A673 (cell line): ENCODE measurements at places on chromosomes 13 and 19. TPM values are rescaled to one million over a fixed set of nuclear protein-coding genes. Genes with fewer than 3 reads are reported as not detected.
A peak's percentile ranks its signal among the peaks of the same experiment; 100 is the strongest.

Gene NLRP7
- not detected in 2 replicates for total RNA-seq

Gene NKPD1
- 0.30 and 0.37 TPM in 2 replicates for total RNA-seq

- DNase-seq = no peak
- H3K27me3 ChIP-seq = no peaks in the 10 kb centered on the region
- H3K36me3 ChIP-seq = peaks cover 6% of the 10 kb centered on the region
- no peaks in the 10 kb centered on the region for H3K4me1 ChIP-seq
Measured at GRCh38 chr19:14102102-14102696, 11.6 kb upstream of the SAMD1 start.

DNA sequence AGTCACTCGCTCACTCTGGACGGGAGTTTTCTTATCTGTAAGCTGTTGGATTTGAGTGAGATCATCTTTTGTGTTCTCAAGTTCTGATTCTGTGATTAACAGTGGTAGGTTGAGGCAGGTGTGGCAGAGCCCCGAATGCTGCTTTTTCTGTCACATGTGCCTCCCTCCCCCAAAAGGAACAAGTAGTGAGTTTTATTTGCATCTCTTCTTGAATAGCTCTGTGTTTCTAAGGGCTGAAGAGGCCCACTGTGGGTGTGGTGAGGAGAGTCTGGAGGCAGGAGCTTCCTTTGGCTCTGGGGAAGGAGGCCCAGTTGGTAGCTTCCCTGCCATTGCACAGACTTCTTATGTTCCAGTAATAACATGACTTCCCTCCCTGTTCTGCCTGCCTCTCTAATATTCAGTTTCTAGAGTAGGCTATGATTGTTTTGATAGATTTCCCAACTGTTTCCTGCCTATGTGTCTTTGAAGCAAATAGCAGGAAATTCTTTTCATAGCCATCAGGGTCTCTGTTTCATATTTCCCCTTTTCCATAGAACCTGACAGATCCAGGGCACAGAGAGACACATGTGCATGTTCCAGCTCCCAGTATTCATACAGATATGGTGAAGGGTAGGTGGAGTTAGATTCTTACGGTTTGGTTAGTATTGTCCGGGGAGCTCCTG, 23.9 kb upstream of the CXCL17 start:
- no peaks in the 10 kb centered on the region for H3K27me3 ChIP-seq
- H3K27ac ChIP-seq = no peak overlapping the region
- H3K4me3 ChIP-seq = no peak overlapping the region
- no peaks in the 10 kb centered on the region for H3K36me3 ChIP-seq
- DNase-seq = peak; percentile 26

- H3K27me3 ChIP-seq = no peaks in the 10 kb centered on the region
- DNase-seq = no peak
- H3K4me1 ChIP-seq = no peaks in the 10 kb centered on the region
- no peaks in the 10 kb centered on the region for H3K36me3 ChIP-seq
- no peak overlapping the region for H3K27ac ChIP-seq
Measured at GRCh38 chr19:18073197-18073596, 13.5 kb downstream of the IL12RB1 start.

DNA sequence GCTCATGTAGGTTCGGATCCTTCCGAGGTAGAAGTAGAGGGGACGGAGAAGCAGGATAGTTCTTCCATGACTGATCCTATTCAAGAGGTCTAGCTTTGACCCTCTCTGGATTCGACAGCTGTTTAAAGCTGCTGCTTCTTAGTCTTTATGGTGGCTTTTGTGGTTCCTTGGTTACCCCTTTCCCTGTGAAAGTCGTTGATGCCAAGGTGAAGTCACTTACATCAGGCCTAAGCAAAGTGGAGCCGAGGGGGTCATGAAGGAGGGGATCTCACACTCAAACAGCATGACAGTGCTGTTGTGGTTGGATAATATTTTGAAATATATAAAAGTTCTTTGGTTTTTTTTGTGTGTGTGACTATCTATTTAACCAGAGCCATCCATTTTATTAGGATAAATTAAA, 8.1 kb downstream of the CCDC70 start:
- no peak overlapping the region for H3K27ac ChIP-seq
- no peak overlapping the region for H3K4me3 ChIP-seq
- no peaks in the 10 kb centered on the region for H3K4me1 ChIP-seq
- no peak for DNase-seq
- no peaks in the 10 kb centered on the region for H3K36me3 ChIP-seq

DNA sequence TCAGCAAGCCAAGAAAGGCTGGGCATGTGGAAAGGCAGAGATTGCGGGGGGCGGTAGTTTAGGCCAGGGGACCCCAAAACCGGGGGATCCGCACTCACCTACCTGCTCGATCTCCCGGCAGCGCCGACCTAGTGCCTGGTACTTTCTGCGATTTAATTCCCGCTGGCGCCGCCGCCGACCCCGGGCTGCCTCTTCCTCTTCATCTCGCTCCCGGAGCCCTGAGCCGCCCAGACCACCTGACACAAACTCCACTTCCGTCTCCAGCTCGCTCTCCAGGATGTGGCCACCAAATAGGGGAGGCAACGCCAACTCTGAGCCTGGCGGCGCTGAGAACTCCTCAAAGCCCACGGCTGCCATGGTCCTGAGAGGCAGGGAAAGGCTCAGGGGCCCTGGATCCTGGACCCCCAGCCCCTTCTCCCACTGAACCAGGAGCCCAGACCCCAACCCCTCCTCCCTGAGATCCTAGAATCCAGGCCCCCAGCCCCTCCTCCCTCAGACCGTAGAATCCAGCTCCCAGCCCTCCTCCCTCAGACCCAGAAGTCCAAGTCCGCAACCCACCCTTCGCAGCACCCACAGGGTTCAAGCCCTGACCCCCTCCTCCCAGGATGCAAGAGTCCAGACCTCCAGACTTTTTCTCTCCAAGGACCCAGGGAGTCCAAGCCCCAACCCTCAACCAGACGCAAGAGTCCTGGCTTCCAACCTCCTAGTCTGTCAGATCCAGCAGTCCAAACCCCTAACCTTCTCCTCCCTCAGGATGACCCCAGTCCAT, 933 bp downstream of the TFPT start:
- peak; percentile 61 for DNase-seq
- peaks cover 27% of the 10 kb centered on the region for H3K36me3 ChIP-seq
- peaks cover 7% of the 10 kb centered on the region for H3K4me1 ChIP-seq
- peak overlapping the region; percentile 70 for H3K4me3 ChIP-seq

DNA sequence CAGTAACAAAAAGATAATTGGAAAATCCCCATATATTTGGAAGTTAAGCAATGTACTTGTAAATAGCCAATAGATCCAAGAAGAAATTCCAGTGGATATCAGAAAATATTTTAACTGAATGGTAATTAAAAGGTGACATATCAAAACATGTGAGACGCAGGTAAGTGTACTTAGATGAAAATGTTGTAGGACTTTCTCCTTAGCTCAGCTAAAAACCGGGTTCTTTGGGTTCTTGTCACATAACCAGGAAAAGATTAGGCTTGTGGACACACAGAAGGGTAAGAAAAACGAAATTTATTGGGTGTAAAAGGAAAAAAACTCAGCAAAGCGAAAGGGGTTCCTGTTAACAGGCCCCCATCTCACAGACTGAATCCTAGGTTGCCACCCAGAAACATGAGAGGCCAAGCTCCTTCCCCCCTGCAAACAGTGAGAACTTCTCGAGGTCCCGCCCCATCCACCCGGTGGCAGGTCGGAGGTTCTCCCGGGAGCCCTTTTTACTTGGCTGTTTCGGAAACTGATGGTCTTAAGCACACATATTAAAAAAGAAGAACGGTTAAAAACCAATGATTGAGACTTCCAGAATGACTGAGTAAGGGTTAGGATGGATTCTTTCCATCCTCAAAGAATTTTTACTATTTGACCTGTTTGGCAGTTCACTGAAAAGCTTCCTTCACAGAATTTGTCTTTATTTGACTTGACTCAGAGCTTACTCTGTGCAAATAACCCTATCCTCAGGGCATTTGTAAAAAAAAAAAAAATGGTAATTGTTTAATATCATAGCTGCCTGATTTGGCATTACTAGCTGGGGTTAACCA, 3.1 kb upstream of the CCDC70 start:
- no peak overlapping the region for H3K27ac ChIP-seq
- H3K36me3 ChIP-seq = no peaks in the 10 kb centered on the region
- no peak overlapping the region for H3K4me3 ChIP-seq
- DNase-seq = no peak
- H3K27me3 ChIP-seq = peaks cover 4% of the 10 kb centered on the region
- no peaks in the 10 kb centered on the region for H3K4me1 ChIP-seq

- H3K4me3 ChIP-seq = no peak overlapping the region
- DNase-seq = no peak
- H3K4me1 ChIP-seq = no peaks in the 10 kb centered on the region
- no peaks in the 10 kb centered on the region for H3K27me3 ChIP-seq
- no peak overlapping the region for H3K27ac ChIP-seq
Measured at GRCh38 chr13:60679131-60679530, 282.1 kb downstream of the TDRD3 start.

DNA sequence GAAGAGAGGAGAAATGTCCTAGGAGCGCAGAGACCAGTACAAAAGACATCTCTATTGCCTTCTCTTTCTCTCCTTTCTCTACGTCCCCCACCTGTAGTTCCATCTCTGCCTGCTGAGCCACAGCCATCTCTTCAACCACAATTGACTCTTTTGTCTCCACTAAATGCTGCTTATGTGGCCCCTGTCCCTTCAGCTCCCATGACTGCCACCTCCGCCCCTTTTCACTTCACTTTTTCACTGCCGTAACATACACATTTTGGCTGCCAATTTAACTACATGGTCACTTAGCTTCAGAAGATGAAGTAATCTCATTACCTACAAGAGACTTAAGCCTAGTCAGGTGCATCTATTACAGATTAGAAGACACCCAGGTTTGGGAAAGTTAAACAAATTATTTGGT, 81.9 kb downstream of the MZT1 start:
- DNase-seq = no peak
- H3K27ac ChIP-seq = no peak overlapping the region
- H3K4me1 ChIP-seq = no peaks in the 10 kb centered on the region

GRCh38 chr13:27810461-27810860, 18.2 kb downstream of the GSX1 start:
- no peak overlapping the region for H3K4me3 ChIP-seq
- H3K36me3 ChIP-seq = no peaks in the 10 kb centered on the region
- peaks cover 71% of the 10 kb centered on the region for H3K27me3 ChIP-seq
- no peak overlapping the region for H3K27ac ChIP-seq
- DNase-seq = no peak

- no peaks in the 10 kb centered on the region for H3K27me3 ChIP-seq
- H3K36me3 ChIP-seq = no peaks in the 10 kb centered on the region
- no peaks in the 10 kb centered on the region for H3K4me1 ChIP-seq
- H3K4me3 ChIP-seq = no peak overlapping the region
- H3K27ac ChIP-seq = no peak overlapping the region
Measured at GRCh38 chr19:5424192-5424973, 30.8 kb upstream of the ZNRF4 start.

GRCh38 chr13:114058051-114058867, 74.2 kb downstream of the RASA3 start:
- H3K4me1 ChIP-seq = no peaks in the 10 kb centered on the region
- H3K36me3 ChIP-seq = peaks cover 3% of the 10 kb centered on the region
- no peak overlapping the region for H3K4me3 ChIP-seq
- no peak overlapping the region for H3K27ac ChIP-seq

- peak; percentile 37 for DNase-seq
- H3K36me3 ChIP-seq = no peaks in the 10 kb centered on the region
- H3K4me3 ChIP-seq = no peak overlapping the region
- no peaks in the 10 kb centered on the region for H3K4me1 ChIP-seq
Measured at GRCh38 chr19:17479325-17479791, 9.0 kb downstream of the SLC27A1 start.

DNA sequence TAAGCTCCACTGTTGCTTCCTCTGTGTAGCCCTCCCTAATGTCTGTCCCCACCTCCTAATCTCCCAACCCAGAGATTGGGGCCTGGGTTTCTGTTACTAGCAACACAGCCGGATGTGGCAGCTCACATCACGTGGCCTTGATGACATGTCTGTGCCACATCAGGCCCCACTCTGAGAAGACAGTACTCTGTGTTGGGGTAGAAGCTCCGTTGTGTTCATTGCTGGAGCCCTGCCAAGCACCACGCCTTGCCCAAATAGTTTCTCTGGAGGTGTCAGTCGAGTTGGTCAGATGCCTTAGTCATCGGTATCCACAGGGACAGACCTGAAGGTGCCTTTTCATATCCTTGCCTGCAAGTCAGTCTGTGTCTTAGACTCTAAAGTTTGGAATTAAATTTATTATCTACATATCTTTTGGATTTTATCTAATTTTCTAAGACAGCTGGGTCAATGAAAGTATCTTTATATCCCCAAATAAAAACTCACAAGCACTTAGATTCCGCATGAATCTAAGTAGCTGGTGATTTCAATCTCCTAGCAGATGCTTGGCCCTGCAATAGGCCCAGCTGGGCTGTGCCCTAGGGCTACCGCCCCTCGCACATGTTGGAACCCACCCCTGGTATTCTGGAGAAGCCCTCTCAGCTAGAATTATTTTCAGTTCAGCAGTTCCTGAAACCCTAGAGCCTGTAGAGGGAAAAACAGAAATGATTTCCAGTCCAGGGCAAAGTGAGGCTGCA, 204.0 kb upstream of the TSHZ3 start:
- no peak overlapping the region for H3K4me3 ChIP-seq
- no peaks in the 10 kb centered on the region for H3K27me3 ChIP-seq
- DNase-seq = no peak
- no peaks in the 10 kb centered on the region for H3K36me3 ChIP-seq

DNA sequence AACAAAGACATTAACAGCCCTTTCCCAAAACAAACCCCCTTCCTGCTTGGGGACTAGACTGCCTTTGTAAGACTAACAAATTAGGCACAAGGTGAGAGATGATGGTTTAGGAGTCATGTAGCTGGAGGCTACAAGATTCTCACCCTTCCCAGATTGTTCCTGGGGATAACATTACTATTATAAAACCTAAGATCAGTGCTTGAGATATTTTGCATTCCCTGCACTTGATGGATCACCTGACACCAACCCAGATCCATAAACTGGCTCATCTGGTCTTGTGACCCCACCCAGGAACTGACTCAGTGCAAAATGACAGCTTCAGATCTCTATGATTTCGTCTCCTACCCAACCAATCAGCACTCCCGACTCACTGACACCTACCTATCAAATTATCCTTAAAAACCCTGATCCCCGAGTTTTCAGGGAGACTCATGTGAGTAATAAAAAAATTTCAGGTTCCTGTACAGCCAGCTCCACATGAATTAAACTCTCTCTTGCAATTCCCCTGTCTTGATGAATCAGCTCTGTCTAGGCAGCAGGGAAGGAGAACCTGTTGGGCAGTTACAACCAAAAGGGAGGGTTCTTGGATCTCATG, 2.4 kb upstream of the ZNF616 start:
- no peak overlapping the region for H3K27ac ChIP-seq
- H3K4me1 ChIP-seq = no peaks in the 10 kb centered on the region
- DNase-seq = no peak
- H3K4me3 ChIP-seq = no peak overlapping the region

DNA sequence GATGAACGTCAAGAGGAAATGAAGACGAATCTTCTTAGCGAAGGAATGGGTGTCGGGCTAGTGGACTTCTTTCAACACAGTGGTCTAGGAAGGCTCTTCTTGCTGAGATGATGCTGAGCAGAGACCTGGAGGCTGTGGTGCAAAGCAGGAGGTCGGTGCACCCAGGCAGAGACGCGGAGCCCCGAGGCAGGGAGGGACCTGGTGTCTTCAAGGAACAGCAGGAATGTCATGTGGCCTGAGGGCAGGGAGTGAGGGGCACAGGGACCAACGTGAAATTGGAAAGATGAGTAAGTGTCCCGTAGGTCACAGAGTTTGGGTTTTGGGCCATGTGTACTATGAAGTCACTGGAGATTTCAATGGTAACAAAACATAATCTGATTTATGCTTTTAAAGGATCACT, 11.4 kb upstream of the CDC42EP5 start:
- H3K27ac ChIP-seq = no peak overlapping the region
- no peaks in the 10 kb centered on the region for H3K36me3 ChIP-seq
- no peaks in the 10 kb centered on the region for H3K4me1 ChIP-seq

- H3K27me3 ChIP-seq = no peaks in the 10 kb centered on the region
- H3K36me3 ChIP-seq = no peaks in the 10 kb centered on the region
- peak within 1 kb of the TSS; percentile 53 for H3K4me3 ChIP-seq
- H3K27ac ChIP-seq = peak within 1 kb of the TSS; percentile 29
- peak; percentile 83 for DNase-seq
Measured at GRCh38 chr19:56671613-56671994, at the start of gene ZNF835. Gene ZNF835, minus strand, starts transcription at chr19:56671757. Its CDS starts 6,559 bp downstream, at chr19:56665198.
